ENCODE measurements at places on chromosomes 6 and 20.

DNA sequence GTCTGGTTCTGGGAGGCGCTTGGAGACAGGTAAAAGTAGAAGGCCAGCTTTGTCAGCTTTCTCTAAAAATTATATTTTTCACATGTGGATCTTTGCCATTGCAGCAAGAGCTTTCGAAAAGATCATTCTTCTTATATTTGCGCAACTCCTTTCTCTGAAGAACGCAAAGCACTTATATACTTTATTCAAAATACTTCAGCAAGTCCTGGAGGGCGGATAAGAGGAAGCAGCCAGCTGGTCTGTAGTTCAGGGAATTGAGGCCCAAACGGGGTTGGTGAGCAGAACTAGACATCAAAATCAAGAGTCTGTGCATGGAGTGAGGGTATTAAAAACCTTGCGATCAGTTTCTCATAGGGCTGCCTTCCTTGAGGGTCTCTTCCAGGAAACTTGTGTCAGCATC is 182.3 kb downstream of the DTNBP1 start:
- DNase-seq, result no peak

DNA sequence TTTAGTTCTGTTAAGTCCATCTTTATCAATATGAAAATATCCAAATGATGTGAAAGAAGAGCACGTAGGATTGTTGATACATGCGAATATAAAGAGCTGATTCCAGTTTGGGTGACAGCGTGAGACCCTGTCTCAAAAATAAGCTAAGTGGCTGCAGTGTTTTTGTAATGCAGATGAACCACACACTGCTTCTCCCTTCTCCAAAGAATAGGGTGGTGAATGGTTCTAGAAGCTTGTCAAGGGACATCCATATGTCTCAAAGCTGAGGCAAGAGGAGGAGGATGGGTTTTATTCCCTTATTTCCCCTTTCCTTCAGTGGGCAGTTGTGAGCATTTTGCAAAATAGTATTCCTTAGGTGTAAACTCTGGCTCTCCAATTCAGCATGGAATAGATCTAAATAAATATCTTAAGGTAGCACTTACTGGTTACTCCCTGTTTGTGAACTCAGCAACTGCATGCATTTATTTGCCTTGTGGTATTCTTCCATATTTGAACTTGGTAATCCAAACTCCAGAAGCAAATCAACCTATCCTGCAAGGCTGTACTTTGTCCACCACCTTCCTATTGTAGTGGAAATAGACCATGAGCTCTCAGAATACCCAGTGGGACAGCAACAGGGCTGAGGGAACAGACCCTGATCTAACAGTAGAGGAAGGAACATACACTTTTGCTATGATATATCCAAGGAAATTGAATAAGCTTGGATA is 38.0 kb downstream of the XRN2 start:
- DNase-seq, result no peak

DNA sequence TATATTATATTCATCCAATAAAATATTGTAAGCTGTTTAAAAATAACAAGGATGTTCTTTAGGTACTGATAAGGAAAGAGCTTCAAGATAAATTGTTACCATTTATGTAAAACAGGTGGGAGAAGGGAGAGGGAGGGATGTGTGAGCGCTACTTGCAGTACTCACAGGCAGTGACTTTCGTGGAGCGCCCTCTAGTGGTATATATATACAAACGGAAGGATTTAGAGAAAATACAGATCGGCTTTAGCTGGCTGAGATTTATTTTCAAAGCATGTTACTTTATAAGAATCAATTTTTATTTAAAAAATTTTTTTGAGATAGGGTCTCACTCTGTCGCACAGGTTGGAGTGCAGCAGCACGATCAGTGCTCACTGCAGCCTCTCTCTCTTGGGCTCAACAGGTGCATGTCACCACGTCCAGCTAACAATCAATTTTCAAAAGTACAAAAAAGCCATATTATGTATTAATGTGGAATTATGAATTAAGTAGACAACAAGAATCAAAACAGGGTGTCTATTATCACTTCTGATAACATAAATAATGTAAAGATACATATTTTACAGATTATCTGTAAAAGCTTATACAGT is 3.3 kb upstream of the MOG start:
- no peak for DNase-seq

DNA sequence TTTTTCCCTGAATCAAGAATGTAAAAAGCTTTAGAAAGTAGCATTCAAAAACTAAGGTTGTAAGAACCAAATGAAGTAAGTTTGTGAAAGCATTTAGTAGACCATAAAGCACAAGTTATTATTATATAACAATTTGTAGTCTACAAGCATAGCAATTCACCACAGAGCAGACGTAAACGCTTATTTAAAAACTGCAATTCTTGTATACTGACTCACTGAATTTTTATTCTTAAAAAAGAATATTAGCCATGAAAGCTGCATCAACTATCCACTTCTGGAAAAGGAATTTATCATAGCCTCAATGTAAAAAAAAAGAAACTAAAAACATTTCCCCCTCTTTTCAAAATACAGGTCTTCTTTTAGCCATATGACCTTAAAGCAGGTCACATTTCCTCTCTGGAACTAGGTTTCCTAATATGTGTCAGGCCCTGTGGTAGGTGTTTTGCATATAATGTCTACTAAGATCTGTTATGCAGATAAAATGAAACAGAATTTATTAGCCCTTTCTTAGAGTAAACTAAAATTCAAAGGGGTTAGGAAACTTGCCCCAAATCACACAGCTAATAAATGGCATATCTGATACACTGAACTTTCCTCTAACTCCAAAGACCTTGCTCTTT is 2.1 kb downstream of the MAP3K7 start:
- DNase-seq, result no peak

- no peak for DNase-seq
Observed at GRCh38 chr6:157787080-157787479, 36.0 kb upstream of the SNX9 start.

GRCh38 chr6:130105996-130106704 is 87.8 kb downstream of the L3MBTL3 start:
- DNase-seq, result no peak

DNA sequence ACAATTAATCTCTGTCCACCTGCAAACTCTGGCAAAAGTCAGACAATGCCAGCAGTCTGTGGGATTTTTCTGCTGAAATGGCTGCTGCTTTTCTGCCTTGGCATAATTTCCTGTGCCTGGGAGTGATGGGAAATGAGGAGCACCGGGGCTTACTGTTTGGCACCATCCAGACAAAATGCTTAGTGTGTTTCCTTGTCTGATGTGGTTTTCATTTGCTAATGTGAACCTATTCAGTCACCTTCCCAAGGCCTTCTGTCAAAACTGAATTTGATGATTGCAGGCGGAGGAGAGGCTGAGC is 56.4 kb downstream of the CDH4 start:
- DNase-seq, result no peak

- DNase-seq, result no peak
Observed at GRCh38 chr6:56757588-56757984, 114.9 kb upstream of the DST start.

- no peak for DNase-seq
Observed at GRCh38 chr6:44133003-44133931, 5.9 kb downstream of the TMEM63B start.

- no peak for DNase-seq
Observed at GRCh38 chr6:26097268-26097875, 10.1 kb downstream of the HFE start.

- no peak for DNase-seq
Observed at GRCh38 chr20:11608736-11609135, 309.0 kb upstream of the BTBD3 start.

- no peak for DNase-seq
Observed at GRCh38 chr6:56806368-56806767, 148.5 kb upstream of the BEND6 start.

- no peak for DNase-seq
Observed at GRCh38 chr6:3405679-3406078, 51.2 kb downstream of the SLC22A23 start.

- no peak for DNase-seq
Observed at GRCh38 chr6:41332241-41332640, 3.2 kb upstream of the NCR2 start.

DNA sequence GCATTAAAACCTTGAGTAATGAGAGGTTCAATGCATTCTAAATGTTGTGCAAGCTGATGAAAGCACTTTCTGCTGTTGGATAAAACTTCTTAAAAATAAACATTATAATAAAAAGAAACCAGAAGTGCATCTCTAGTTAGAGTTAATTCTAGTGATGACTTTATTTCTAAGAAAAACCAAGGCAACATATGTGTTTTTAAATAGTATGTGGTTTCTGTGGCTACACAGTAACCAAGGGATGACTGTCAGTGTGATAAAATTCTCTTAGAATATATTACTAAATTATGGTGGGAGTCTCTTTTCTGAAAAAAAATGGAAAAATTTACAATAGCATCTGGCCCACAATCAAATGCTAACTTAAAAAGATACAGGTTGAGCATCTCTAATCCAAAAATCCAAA is 117.0 kb downstream of the ME1 start:
- DNase-seq, result no peak

DNA sequence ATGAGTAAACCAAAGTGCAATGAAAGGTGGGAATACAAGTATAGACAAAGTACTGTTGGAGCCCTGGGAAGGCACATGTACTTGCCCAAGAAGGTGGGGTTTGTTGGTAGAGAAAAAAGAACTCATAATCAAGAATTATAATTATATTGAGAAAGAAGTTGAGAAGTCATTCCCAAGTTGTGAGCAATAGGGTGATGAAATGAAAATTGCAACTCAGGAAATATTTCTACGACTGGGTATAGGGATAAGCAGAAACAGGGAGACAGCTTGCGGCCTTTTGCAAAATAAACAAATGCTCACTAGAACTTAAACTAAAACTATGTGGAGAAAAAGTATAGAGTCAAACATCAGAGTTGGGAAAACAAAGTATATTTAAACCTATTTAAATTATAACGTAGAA is 250.7 kb upstream of the FAM83B start:
- no peak for DNase-seq

DNA sequence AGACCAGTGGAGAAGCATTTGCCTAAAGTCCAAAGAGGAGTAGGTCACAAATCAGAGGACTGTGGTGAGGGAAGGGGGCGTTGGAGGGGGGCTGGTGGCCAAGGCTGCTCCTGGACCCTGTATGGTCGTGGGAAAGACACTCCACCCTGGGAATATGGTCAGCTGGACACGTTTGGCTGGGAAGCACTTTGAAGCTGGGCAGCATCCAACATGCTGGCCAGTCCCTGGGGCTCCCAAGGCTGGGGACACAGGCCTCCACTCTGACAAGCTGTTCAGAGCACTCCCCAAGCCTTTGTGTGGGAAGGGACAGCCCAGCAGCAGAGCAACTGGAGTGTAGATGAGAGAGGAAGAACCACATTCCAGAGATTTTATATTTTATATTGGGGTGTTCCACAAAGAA is 203.2 kb downstream of the ANKRD60 start:
- no peak for DNase-seq

GRCh38 chr6:143842461-143842901 is 657 bp upstream of the LTV1 start:
- DNase-seq, result no peak

DNA sequence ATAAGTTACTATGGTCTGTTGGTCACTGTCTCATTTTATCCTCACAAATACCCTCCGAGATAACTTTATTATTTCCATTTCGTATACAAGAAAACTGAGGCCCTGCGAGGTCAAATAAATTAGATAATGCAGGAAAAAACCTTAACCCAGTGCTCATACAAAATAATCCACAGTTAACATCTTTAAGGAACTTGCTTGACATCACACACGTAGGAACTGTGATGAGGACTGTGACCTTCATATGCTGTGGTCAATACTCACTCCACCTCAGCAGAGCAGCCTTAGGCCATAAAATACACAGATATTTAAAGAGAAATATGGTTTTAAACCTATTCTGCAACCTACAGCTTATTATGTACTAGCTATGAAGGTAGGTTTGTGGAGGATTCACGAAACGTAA is 34.3 kb downstream of the PRDM1 start:
- no peak for DNase-seq

DNA sequence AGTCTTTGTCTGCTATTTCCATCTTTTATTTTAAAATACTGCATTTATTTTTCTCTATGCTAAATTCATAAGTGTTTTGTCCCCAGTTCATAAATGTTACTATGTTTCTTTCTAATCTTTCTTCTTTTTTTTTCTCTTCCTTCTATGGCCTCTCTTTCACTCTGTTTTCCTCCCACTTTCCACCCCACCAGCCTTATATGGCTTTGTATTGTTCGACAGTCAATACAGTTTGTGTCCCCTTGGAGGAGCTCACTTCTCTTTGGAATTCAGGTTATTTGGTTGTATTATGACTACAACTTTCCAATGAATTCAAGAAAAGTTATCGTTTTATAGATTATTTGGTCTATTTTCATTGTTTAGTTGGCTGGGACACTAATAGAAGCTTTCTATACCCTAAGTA is 393.5 kb downstream of the NKAIN2 start:
- DNase-seq, result no peak

- DNase-seq, result no peak
Observed at GRCh38 chr6:100161782-100162365, 167.9 kb upstream of the MCHR2 start.

DNA sequence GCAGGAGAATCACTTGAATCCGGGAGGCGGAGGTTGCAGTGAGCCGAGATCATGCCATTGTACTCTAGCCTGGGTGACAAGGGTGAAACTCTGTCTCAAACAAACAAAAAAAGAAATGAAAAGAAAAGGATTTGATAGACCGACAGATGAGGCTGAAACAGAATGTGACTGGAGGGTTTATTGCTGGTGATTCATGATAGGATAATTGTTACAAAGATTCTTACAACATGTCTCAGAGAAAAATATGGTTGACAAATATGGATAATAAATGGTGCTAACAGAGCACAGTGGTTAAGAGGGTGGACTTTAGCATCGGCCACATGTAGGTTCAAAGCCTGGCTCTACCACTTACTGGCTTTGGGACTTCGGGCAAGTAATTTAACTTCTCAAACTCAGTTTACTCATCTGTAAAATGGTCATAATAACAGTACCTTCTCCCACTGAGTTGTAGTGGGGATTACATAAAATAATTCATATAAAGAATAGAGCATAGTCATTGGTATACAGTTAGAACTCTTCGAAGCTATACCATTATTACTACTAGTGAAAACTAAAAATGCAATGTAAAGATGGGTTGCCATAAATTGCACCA is 131.9 kb downstream of the MAP3K7 start:
- DNase-seq, result no peak

- no peak for DNase-seq
Observed at GRCh38 chr20:43444107-43444506, 13.6 kb upstream of the SRSF6 start.

GRCh38 chr6:13718123-13718458 is 6.5 kb upstream of the RANBP9 start:
- DNase-seq, result no peak

DNA sequence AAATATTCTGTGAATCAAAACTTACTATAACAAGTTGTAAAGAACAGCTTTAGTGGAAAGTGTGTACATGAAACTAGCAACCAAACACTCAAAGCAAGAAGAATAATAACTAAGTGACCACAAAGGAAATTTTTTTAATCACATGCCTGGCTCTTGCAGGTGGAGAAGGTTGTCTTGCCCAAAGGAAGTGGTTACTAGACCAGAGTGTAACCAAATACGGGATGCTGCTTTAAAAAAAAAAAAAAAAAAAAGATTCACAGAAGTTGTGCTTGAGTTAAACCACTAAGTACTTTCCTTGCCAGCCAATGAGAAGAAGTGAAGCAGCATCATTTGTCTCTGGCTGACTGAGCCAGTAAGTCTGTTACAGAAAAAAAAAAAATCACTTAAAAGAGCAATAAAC is 19.1 kb upstream of the HLA-DQB1 start:
- no peak for DNase-seq

All from SIG-M5 (cell line).